ENCODE measurements at places on chromosomes 11 and 22.

DNA sequence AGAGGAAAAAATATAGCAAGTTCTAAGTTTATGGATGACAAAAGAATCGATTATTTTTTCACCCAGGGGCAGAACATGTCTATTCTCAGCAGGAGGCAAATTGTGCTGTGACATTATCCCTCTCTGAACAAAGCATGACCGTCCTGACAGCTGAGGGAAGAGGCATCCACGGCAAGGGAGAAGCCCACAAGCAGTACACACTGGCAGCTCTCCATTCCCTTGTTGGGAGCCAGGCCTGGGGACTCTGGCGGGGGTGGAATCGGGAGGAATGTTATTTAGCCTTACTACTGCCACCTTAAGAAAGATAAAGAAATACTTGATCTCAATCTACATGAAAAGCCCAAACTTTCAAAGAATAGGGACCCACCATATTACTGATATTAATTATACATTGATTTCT lies 3.4 kb downstream of the KIRREL3 start:
- no peak for DNase-seq

GRCh38 chr11:36110668-36111410 lies 167.0 kb downstream of the LDLRAD3 start:
- no peak for DNase-seq

DNA sequence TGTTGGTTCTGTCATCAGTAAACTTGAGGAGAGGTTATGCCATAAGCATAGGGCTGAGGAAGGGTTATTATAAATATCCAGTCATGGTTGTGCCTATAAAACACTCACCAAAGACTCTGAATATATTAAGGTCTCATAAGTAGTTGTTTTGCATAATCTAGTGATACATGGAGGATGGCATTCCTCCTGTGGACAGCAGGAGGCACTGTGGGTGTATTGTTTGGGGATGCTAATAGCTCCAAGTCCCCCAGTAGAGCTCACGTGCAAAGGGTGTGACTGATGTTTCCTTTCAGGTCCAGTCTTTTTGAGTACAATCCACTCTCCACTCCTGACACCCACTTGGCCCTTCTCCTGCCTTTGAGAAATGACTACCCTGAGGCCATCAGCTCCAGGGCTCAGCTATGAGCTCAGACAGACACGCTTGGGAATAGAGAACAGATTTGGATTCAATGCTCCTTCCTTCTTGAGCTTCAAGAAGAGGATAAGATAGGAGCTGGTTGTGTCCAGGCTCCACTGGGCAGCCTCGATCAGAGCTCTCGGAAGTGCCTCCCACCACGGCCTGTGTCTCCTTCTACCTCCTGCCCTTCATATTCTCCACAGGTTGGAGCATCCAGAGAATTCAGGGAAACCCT lies 85.2 kb upstream of the IGLL5 start:
- DNase-seq = peak; percentile 12

DNA sequence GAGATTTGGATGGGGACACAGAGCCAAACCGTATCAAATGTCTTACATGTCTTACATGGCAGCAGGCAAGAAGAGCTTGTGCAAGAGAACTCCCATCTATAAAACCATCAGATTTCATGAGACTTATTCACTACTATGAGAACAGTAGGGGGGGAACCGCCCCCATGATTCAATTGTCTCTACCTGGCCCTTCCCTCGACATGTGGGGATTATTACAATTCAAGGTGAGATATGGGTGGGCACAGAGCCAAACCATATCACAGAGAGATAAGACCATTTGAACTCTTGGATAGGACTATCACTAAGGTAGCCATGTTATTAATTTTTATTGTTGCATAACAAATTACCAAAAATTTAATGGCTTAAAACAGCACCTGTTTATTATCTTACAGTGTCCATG lies 611.7 kb downstream of the SOX6 start:
- no peak for DNase-seq

DNA sequence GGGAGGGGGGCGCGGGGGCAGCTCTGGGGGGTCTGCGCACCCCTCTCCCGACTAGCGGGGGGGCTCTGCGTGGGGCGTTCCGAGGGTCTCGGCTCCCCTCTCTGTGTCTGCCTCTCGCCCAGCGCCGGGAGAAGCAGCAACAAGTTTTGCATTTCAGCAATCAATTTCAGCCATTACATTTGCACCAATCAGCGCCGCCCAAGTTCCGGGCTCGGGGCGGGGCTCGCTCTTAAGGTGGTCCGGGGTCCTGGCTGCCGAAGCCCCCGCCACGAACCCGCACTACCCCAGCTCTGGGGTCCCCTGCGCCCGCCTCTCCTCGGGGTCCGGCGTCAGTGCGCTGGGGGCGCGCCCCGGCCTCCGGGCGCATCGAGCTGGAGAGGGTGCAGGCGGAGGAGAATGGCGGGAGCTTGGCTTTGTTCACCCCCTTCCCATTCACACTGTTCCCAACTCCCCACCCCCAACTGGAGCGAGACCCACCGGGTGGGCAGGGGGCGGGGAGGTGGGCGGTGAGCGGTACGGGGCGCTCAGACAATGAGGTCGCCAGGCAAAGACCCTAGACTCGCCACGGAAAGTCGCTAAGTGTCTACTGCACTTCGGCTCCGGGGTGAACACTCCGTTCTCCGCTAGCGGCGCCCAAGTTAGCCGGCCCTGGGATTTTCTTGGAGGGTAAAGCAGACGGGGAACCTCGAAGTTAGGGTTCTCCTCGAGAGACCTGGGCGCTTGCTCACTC lies at the start of gene MN1:
MN1 (minus strand) TSS at position 141 of the 730 bp plus-strand sequence. CDS start 1,213 bp downstream, outside the sequence.
- DNase-seq = no peak

- no peak for DNase-seq
Measured at GRCh38 chr11:83159902-83160865, 3.3 kb downstream of the PCF11 start.

GRCh38 chr22:40347300-40347699 lies 1.0 kb downstream of the ADSL start:
- no peak for DNase-seq

DNA sequence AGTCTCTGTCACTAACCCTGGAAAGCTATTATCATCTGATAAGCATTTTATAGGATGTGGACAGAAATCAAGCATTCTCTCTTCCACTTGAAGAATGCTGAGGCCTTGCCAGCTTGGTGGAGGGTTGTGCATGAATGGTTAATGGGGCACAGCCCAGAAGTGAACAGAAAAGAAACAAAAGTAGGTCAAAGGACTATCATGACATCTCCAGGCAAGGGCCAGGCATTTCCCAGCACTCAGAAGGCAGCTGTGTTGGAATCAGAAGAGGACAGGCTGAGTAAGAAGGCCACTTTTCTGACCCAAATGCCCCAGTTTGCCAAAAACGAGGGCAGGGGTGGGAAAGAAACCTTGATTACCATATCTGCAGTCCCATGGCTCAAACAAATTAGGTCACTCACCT lies 12.4 kb downstream of the TENM4 start:
- DNase-seq = no peak

DNA sequence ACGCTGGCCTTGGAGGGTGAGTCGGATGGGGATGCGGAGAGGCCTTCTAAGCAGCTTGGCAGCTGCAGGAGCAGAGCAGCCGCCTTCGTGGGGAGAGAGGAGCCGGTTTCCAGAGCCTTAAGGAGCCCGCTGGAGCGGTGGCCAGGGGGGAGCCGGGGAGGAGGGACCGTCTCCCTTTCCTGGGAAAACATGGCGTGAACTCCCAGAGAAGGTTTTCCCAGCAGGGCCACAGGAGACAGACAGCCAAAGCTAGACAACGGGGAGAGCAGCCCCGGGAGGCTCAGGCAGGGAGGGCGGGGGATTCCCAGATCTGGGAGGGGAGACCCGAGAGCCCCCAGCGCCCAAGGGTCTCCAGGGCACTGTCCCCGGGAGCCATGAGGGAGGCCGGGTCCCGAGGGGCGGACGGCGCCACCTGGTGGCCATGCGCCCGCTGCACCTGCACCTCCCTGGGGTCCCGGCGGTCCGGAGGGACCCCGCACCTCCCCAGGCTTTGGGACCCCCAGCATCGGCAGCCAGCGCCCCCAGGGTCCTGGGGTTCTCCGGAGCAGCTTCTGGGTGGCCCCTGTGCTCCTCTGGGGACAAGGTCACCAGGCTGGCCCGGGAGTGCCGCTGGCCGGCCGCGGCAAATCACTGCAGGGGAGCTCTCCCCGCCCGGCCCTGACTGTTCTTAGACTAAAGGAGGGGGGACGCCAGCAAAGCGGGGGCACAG lies 2.4 kb upstream of the SYT8 start:
- no peak for DNase-seq

DNA sequence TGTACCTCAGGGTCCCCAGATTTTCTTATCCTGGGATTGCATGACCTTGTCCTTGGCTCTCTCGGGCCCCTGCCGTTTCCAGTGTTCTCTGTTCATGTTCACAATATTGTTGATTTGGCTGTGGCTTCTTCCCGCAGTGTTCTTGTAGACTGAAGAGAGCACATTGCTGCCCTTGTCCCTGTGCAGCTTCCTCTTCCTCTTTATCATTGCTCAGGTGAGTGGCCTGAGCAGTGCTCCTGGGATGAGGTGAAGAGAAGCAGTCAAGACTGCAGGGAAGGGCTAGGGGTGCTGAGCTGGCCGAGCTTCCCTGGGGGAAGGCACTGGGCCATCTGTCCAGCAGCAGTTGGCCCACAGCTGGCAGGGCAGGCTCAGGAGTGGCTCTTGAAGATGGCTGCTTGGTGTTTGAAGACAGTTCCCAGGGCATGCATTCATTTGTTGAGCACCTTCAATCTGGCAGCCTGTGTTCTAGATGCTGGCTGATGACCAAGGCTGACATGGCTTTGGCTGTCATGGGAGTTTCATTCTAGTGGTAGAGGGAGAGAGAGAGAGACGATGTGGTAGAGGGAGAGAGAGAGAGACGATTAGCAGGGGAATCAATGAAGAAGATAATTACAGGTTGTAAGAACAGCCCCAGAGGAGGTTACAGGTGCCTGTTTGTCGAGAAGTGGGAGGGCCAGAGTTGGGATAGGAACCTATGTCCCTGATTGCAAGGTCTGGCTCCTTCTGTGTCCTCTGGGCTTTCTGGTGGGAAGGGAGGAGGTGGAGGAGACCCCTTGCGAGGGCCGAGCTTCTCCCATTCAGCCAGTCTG lies 17.4 kb downstream of the BMAL1 start:
- DNase-seq = no peak

- no peak for DNase-seq
Measured at GRCh38 chr11:134040386-134041302, 28.2 kb upstream of the JAM3 start.

GRCh38 chr11:134345237-134345550 lies 13.4 kb downstream of the GLB1L2 start:
- DNase-seq = no peak

- no peak for DNase-seq
Measured at GRCh38 chr22:47423861-47424820, 661.7 kb downstream of the TBC1D22A start.

GRCh38 chr11:69682681-69683326 lies 7.7 kb upstream of the LTO1 start:
- no peak for DNase-seq

DNA sequence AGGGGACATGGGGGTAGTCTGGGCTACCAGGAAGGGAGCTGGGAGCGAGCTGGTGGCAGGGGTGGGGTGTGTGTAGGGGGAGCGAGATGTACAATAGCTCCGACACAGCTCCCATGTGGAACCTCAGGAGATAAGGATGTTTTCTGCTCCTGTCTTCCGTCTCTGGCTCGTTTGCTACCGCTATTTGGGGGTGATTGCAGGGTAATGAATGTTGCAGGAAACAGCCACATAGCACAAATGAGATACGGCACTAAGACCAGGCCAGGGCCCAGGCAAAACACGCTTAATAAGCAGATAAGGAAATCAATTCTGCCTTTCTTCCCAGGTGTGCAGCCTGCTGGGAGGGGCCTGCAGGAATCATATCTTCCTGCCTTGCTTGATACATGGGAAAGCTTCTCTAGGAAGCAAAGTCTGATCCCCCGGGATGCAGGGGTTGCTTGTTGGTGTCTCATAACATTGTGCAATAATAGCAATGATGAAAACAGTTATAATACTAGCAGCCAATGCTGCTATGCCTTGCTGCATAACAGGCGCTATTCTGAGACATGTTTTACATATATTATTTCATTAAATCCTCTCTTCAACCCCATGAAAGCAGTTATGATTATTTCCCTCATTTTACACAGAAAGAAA lies 158.7 kb downstream of the ST3GAL4 start:
- DNase-seq = no peak

DNA sequence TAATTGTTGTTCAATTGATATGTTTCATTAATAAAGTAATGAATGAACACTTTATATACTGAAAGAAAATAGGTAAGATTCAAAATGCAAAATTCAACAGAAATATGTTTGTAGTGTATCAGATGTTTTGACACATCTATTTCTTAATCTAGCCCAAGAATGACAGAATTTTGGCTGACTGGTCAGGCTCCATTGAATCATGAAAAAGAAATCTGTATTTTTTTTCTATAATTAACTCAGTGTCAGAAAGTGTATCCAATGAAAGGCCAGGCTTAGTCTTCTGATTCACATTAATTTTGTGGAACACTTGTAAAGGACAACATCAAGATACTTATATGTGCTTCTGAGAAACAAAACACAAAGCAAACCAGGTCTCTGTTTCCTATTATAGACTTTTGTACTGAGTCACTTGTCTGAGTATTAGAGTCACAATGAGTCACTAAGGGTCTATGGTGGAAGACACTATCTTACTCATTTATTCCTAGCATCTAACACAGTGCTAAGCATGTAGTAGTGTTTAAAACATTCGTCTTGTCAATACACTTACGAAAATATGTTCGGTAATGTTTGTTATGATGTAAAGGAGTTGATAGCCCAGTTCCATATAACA lies 297.7 kb upstream of the CCDC90B start:
- DNase-seq = no peak

- peak; percentile 39 for DNase-seq
Measured at GRCh38 chr11:66856496-66857233, at the start of gene LRFN4. LRFN4 (plus strand) TSS chr11:66857064; CDS start chr11:66857745, 681 bp downstream.

- no peak for DNase-seq
Measured at GRCh38 chr11:43399983-43400630, 41.4 kb downstream of the TTC17 start.

DNA sequence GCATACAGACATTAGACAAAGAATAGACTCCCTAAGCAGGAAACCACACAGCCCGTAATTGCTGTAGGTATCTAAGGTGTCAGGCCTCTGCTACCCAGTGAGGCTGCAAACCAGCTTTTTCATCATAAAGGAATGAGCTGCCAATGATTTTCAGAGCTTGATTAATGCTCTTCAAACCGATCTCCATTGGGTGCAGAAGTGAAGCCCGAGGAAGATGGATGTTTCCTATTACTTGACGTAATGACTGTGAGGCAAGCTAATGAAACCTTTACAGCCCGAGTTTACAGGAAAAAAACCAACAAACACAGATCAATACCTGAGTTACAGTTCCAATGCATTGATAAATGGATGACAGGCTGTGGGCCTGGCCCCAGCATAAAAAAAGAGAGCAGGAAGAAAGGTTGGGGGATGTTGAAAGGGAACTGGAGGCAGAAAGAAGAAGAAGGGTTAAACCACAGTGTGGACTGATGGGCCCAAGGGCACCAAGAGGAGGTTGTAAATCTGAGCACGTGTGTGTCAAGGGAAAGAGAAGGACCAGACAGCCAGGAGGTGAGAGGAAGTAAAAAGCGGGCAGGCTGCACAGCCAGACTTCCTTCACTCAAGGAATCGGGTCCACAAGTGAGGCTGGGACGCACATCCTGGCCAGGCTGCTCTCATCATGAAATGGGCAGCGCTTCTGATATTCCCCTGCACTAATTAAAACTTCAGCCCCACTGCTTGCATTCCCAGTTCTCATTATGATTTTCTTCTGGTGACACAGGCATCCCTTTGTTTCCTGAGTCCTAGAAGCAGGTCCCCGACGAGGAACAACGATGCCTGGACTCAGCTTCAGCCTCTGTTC lies 70.6 kb upstream of the NTM start:
- no peak for DNase-seq
